ENCODE measurements at places on chromosomes 11 and 22.

DNA sequence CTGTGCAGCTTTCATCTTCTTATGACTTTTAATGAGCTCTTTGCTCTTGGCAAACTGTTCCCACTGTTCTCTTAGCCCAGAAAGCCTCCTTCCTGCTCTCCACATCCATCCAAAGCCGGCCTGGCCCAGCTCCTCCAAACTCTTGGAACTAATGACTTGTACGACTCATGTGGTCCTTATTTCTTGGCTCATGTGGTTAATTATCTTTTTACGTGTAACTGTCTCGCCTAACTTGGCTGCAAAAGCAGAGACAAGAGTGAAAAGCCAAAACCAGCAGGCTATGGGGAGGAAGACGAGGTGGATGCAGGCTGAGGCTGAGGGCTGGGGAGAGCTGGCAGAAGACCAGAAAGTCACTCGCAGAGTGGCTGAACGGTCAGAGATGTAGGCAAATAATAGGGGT lies 5.5 kb downstream of the CSNK2A3 start:
- no peak for DNase-seq

- DNase-seq = no peak
Measured at GRCh38 chr11:69172674-69173073, 16.9 kb downstream of the SMIM38 start.

GRCh38 chr22:40567626-40568328 lies 68.7 kb downstream of the MRTFA start:
- no peak for DNase-seq

DNA sequence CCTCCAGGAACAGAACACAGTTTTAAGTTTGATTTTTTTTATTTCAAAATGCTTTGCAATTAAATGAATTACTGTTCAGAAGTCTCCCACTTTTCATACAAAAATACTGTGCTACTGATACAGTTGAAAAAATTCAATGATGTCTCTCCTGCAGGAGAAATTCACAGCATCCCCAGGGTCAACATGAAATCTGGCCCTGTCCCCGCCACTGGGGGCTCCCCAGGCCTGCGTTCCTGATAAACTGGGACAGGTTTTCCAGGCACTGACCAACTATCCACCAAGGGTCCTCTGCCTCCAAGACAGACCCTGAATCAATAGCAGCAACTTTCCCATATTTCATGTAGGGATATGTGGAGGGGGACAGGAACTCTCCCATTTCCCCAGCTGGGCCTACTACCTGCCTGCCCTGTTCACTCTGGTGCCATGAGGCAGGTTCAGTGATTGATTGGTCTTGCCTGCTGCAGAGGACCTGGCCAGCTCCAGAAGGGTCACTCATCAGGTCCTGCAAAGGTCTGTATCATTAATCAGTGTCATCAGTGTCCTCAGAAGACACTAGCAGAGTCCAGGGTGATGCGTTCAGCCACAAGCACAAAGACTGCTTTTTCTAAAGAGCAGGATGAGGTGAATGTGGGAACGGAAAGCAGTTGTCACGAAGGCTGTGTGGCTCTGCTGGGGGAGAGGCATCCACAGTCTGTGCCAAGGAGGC lies 43.4 kb downstream of the PISD start:
- DNase-seq = no peak

GRCh38 chr11:72745511-72745910 lies 6.7 kb downstream of the ARAP1 start:
- no peak for DNase-seq
